ENCODE measurements at places on chromosomes 3 and 15.

DNA sequence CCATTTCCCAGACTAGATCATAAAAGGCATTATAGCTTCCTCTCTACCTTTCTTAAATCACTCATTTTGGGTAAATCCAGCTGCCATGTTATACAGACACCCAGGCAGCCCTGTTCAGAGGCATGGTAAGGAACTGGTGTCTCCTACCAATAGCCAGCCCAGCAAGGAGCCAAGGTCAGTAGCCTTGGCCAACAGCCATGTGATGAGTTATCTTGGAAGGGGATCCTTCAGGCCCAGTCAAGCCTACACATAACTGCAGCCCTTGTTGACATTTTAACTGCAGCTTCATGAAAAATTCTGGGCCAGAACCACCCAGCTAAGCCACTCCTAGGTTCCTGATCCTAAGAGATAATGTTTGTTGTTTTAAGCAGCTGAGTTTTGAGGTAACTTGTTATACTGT is 29.0 kb upstream of the ZMAT3 start:
- no peak for DNase-seq

GRCh38 chr15:59539799-59540198 is 71.8 kb upstream of the GCNT3 start:
- no peak for DNase-seq

DNA sequence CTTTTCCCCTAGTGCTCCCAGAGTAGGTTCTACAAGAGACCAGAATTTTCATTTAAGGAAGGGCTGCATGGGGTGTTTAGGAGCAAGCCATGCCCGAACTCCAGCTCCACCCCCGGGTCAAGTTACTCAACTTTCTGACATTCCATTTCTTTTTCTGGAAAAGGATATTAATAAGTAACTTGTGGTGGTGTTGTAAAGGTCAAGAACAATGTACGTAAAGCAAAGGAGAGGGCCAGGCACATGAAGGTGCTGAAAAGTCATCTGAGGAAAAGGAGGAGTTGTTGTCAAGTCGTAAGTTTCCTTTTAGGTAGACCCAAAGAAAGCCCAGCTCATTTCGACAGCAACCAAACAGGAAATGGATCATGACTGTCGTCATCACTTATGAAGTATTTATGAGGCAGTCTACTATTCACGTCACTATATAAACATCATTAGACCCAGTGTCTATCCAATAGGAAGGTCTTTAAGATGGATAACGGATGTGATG is 319.6 kb upstream of the IL12A start:
- no peak for DNase-seq

DNA sequence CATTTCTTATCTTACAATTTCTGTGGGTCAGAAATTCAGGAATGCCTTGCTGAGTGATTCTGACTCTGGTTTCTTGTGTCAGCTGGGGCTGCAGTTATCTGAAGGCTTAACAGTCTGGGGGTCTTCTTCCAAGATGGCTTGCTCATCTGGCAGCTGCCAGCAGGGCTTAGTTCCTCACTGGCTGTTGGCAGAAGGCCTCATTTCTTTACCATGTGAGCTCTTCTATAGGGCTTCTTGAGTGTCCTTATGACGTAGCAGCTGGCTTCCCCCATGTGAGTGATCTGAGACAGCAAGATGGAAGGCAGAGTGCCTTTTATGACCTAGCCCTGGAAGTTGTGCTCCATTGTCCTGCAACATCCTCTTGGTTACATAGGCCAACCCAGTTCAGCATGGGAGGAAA is 82.0 kb upstream of the PDZRN3 start:
- DNase-seq, result no peak

DNA sequence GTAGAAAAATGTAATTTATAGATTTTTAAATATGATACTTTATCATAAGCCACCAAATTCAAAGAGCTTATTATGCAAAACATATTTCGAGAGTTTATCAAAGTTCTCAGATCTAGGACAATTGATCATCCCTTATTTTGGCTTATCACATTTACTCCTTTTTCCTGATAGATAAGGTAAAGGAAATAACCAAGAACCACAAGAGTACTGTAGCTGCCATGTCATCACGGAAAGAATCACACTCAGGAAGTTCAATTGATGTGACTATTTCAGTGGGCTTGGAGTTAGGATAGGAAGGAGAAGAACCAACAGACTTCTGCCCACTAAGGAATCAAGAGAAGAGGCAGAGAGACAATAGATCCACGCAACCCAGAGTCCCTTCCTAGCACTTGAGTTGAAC is 142.7 kb upstream of the TMCO5A start:
- no peak for DNase-seq

DNA sequence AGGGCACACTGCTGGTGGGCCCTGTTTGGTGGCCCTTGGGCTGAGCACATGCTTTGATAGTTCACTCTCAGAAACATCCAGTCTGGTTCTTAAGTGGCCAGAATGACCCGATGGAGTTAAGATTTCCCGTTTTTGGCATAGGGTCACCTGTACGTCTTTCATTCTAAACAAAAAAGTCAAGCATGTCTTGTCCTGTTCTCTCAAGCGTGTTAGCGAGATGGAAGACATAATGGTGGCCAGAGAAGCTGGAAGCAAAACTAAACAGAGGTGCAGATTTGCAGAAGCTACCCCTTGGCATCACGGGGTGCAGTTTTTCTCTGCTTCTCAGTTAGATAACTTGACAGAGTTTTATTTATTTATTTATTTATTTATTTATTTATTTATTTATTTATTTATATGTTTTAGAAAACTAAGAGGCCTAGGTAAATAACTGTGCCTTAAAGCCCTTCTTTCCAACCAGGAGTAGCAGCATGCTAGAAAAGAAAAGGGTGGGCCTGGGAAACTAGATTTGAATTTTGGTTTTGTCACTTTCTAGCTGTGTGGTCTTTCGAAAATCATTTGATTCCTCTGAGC is 63.0 kb downstream of the ST6GAL1 start:
- no peak for DNase-seq

- no peak for DNase-seq
These were observed 215.5 kb upstream of the LRTM1 start for GRCh38 chr3:55143336-55143735.

GRCh38 chr3:124014366-124014942 is 22.5 kb upstream of the ROPN1 start:
- no peak for DNase-seq

DNA sequence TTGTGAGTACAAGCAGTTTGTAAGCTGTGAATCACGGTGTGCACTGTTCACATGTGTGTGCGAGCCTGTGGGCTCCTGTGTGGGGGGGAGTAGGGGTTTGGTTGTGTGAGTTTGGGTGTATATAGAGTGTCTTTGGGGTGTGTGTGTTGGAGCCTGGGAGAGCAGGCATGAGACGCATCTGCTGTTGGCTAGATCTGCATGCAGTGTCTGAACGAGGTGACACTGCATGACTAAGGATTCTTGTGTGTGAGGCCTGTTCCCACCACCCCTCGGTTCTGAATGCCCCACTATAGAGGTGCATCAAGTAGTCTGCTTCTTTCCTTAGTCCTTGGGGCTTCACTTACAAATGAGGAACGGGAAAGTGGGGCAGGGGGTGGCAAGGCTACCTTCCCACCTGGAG is 68.4 kb downstream of the MAGEF1 start:
- no peak for DNase-seq

DNA sequence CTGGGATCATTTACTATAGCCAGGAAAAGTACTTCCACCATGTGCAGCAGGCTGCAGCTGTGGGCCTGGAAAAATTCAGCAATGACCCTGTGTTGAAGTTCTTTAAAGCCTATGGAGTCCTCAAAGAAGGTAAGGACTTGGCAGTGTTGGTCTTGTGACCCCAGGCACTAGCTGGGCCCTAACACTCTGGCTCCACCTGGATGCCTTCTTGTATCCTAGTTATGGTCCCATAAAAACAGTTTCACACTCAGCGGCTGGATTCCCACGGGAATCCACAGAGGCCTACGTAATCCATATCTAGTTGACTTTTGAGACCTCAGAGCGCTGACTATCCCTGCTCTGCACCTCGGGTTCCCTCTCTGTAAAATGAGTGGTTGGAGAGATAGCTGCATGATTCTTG is 1.6 kb downstream of the TTC21A start:
- no peak for DNase-seq

DNA sequence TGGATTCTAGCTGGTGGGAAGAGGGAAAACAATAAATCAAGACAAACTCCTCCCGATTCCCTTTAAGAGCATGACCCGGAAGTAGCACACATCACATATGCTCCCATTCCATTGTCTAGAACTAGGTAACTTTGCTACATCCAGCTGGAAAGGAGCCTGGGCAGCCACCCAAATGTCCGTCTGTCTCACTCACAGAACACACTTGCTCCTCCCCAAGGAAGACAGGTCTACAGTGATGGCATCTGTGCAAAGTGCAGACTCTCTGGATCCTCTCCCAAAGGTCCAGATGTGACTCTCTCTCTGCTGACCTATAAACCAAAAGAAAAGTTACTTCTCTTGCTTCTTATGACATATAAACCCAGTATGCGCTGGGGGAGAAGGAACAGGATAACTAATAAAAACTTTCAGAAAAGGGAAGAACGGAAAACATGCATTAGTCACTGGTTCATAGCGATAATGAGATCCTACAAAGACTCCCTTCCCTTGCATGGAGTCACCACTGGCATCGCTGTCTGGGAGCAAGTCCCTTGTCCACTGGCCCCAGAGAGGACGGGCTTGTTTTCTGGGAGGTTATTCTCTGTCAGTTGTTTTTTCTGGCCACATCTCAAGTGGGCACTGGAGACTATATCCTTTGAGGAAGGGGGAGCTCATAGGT is 29.8 kb upstream of the EPHB3 start:
- no peak for DNase-seq

DNA sequence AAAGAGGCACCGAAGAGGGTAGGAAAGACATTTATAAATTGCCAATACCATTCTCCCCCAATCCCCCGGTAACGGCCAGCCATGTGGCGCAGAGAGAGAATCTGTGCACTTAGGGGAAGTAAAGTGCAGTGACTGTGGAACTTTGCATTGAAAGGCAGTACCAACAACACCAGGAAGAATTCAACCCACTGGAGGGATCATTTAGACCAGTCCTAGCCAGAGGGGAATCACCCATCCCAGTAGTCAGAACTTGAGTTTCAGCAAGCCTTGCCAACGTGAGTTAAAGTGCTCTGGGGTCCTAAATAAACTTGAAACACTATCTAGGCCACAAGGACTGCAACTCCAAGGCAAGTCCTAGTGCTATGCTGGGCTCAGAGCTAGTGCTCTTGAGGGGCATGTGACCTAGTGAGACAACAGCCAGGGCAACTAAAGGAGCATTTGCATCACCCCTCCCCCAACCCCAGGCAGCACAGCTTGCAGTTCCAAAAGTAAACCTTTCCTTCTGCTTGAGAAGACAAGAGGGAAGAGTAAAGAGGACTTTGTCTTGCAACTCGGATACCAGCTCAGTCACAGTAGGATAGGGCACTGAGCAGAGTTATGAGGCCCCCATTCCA is 15.0 kb downstream of the CEP70 start:
- DNase-seq, result no peak

DNA sequence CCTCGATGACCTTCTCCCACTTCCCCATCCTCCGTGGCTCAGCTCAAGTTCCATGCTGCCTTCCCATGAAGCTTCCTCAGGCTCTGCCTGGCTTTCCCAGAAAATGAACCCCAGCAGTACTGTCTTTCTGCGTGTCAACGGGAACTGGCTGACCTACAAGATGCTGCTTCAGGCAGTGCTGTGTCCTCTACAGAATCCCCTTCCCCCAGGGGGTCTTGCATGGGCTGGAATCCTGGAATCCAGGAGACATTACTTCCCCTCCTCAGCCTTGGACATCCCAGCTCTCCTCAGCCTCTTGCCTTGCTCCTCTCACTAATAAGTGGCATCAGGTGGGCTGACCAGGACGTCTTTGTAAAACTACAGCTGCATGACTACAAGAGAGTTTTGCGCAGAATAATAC is 5.4 kb downstream of the CCDC12 start:
- no peak for DNase-seq

GRCh38 chr15:63181648-63182047 is 7.8 kb upstream of the RAB8B start:
- no peak for DNase-seq

DNA sequence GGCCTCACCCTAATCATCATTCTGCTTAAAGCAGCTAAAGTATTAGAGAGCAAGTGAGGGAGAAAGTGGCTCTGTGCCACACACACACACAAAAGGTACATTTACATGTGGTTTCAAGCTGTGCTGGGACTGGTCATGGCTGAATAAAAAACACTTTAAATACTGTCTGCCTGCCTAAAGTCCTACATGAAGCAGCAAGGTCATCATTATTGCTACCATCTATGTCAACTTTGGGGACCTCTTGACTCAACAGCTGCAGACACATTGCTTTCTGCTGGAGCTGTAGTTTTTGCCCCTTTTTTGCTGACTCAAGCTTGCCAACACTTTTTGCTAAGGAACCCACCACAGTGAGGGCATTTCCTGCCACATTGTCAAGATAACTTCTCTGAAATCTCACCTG is 1237.9 kb downstream of the ROBO2 start:
- no peak for DNase-seq

- peak; percentile 50 for DNase-seq
These were observed at the start of gene C2CD4B for GRCh38 chr15:62165104-62165792. Gene C2CD4B (minus strand): TSS chr15:62165285. CDS start chr15:62164984, 301 bp downstream.

- no peak for DNase-seq
These were observed 428.2 kb upstream of the RGMA start for GRCh38 chr15:93517176-93517575.

GRCh38 chr3:45225465-45226205 is 452 bp downstream of the TMEM158 start:
- peak; percentile 58 for DNase-seq

- no peak for DNase-seq
These were observed 129.8 kb downstream of the SLC9A9 start for GRCh38 chr3:143718463-143718862.

All from right forelimb (tissue), 1 donor.